Fibroblast of skin of right quadriceps (primary cell): ENCODE measurements at places on chromosomes 5 and 9.

- no peak for DNase-seq
Measured at GRCh38 chr5:116626945-116627679, 52.5 kb upstream of the SEMA6A start.

DNA sequence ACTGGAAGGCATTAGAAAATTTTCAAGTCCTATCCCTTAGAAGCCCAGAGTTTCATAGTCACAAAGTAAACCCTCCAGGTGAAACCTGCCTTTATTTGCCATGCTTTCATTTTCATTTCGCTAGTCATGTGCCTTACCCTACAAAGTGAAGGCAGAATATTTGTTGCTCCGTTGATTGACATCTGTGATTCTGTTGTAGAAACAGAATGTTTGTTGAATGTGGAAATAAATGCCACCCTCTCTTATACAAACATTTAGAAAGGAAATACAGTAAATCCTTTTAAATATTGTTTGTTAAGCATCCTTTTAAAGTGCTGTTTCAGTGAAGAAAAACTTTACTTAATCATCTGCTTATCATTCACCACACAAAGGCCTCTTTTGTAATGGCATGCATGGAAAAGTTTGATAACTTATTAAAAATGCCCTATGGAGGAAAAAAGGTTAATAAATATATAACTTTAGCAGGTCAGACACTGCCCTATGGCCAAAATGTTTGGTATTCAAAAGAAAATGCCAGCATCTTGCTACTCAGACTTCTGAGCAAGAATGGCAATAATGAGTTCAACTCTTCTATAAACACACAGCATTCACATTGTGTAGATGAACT lies 34.3 kb upstream of the CAST start:
- no peak for DNase-seq

DNA sequence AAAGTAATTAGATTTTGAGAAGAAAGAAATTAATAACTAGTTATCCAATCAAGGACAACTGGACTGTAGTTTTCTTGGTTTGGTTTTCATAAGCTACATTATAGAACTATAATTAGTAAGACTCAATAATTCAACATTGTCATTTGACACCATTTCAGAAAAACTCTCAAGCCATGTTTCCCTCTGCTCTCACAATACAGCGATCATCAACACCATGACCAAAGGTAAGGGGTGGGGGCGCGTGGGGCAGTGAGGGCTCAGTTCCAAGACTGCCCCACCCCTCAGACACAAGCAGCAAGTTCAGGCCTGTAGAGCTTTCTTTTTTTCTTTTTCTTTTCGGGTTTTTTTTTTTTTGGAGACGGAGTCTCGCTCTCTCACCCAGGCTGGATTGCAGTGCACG lies 6.4 kb downstream of the CMBL start:
- no peak for DNase-seq

GRCh38 chr5:119318256-119318894 lies 37.4 kb upstream of the TNFAIP8 start:
- DNase-seq, result no peak

DNA sequence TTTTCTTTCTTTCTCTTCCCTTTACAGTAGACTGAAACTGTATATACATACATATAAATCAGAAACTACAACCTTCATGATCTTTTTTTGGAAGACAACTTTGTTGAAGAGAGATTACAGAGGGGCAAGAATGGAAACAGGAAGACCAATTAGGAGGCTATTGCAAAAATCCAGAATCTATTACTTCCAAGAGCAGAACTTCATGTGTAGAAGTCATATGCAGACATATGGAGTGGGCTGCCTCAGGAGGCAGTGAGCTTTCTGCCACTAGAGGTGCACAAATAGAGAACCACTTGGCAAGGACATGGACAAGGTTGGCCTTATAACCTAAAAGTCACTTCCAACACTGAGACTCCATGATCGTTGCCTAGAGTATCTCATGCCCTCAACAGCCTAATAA lies 157.8 kb upstream of the NR4A3 start:
- no peak for DNase-seq

DNA sequence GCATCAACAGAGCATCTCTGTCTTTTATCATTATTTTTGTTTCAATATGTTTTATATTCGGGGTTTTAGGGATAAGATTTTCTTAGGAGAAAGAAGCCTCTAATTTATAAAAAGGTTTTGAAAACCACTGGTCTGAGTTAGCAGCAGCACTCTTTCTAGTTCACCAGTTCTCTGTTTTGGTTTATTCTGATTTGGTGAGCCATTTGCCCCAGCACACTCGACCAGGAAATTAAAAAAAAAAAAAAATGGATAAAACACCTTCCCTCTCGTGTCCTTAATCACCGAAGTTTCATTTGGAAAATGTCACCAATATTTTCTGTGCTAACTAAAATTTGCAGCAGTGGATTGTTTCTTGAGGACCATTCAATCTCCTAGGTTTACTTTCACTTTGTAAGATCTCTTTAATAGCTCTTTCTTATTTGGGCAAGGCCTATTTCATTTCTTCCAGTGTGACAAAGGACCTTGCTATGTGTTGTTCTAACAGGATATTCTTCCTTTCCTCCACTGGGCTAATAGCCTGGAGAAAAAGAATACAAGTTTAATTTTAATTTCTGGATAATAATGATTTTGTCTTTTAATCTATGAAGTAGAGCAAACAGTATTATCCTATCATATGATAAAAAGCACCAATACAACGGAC lies 57.8 kb upstream of the ANXA1 start:
- DNase-seq, result no peak

DNA sequence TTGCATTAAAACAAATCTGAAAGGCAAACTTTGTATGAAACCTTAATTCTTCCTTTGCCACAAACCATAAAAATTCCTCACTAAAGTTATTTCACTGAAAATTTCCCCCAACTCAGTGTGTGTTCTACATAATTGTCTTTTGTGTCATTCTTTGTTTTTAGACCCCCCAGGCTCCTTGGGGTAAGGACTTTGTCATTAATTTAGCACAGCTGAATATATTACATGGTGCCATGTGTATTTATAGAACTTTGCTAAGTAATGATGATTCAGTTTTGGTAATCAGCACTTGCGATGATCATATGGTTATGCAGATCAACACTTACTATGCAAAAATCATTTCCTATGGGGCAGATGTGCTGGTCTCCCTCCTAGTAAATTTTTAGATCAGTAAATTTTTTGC lies 712.1 kb upstream of the MEF2C start:
- DNase-seq, result peak; percentile 93

GRCh38 chr9:38208206-38208901 lies 139.3 kb upstream of the SHB start:
- DNase-seq, result no peak

DNA sequence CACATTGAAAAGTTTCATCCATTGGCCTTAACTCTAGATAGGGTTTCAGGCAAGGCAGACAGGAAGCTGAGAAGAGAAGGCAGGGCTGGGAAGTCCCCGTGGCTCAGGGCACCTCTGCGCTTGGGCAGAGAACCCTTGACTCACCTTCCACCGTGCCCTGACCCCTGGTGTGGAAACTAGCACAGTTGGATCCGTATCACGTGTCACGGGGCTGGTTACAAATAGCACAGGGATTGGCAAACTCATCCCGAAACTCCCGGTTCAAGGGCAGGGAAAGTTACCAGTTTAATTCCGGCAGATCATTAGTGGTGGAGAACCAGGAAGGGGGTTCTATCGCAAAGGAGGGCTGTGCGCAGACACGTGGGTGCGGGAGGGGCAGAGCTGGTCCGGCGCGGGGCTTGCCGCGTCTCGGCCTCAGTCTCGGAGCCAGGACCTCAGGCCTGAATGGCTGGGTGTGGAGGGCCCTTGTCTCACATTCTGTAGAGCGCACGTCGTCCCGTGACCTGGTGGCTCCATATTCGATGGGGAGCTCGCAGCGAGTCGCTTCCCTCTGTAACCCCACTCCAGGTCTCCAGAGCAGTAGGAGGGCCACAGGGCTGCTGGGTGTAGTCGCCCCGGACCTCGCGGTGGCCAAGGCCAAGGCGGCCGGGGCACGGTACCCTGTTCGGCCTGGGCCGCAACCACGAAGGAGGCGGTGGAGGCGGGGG lies 771 bp upstream of the TMEM171 start:
- DNase-seq, result no peak

GRCh38 chr5:154849264-154849785 lies 1.1 kb downstream of the FAXDC2 start:
- DNase-seq, result no peak

DNA sequence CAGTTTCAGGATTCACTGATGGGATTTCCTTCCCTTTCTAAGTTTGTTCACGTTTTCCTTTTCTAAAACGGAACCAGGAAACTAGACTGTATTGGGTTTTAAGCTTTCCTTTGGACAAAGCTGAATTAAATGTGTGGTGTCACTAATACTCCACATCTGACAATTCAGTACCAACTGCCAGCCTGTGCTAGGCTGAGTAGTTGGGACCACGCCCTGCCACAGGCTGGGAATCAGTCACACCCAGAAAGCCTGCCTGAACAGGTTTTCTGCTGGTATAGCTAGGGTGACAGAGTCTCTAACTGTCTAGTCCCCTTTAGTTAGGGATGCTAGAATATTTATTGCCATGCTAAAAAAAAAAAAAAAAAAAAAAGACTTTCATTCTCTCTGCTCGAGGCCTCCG lies 15.6 kb downstream of the SPACA9 start:
- DNase-seq, result no peak

DNA sequence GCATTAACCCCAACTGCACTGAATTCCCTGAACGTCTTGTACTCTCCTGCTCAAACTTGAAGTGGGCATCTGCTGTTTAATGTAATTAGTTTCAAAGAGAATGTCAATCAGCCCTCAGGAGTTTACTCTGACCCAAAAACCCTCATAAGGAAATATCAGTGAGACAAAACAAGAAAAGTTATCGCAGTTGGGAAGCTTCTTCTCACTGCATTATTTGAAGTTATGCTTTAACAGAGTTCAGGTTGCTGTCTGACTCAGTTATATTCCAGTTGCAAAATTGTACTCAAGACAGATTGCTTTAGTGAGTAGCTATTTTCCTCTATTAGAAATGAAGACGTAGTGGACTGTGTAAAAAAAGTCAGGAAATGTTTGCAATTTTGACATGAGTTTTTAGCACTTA lies 52.1 kb downstream of the PPIC start:
- DNase-seq, result no peak

GRCh38 chr5:74161170-74161569 lies 479.4 kb downstream of the ENC1 start:
- peak; percentile 58 for DNase-seq

DNA sequence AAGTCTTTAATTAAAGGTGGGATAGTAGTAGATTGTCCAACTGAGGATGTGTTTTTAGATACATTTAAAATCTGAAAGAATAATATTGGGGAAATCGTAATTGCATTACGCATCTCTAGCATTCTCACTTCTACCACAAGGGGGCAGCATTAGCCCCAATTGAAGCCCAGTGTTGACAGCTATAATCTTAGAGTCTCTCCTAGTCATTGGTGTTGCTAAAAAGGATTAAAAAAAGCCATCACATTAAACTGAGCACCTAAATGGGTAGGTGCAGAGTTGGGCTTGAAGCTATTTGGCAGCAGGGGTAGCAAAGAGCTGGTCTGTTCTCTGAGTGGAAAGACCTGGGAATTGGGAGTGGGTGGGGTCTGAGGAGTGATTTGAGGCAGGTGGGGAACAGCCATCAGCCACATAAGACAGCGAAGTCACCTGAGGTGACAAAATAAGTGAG lies 177.2 kb downstream of the OSTF1 start:
- peak; percentile 29 for DNase-seq

DNA sequence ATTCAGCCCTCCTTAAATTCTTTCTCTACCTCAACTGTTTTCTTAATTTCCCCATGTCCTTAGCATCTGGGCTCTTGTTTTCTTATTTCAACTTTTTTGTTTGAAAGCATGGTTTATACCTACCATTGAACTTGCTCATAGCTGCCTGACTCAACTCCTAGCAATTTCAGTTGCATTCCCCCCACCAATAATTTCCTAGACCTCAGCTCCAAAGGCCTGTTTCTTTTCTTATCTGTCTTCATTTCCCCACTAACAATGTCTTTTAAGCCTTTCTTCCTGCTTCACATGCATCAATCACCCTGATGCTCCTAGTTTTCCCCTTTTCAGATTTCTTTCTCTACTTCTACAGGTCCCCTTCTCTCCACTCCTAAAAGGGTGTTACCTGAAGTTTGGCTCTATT lies 129.7 kb upstream of the PDE4D start:
- peak; percentile 58 for DNase-seq

- DNase-seq, result peak; percentile 85
Measured at GRCh38 chr5:155082401-155082800, 68.8 kb downstream of the KIF4B start.

- no peak for DNase-seq
Measured at GRCh38 chr5:50501491-50502228, 60.6 kb upstream of the EMB start.

DNA sequence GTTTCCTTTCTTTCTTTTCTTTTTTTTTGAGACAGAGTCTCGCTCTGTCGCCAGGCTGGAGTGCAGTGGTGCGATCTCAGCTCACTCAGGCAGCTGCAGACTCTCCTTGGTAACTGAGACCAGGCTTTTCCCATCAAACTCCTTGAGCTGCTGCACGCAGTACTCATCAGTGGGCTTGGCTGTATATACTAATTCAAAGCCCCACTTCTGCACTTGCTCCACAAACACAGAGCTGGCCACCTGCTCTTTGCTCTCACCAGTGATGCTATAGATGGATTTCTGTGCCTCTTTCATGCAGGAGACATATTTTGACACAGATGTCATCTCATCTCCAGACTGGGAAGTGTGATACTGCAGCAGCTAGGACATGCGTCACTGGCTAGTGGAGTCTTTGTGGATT lies 252.7 kb downstream of the AP3B1 start:
- DNase-seq, result no peak

GRCh38 chr5:91541696-91542095 lies 158.6 kb upstream of the ARRDC3 start:
- peak; percentile 24 for DNase-seq

GRCh38 chr5:163885117-163885516 lies 379.7 kb downstream of the MAT2B start:
- DNase-seq, result no peak

- DNase-seq, result peak; percentile 87
Measured at GRCh38 chr5:167720676-167721260, 570.7 kb upstream of the WWC1 start.

DNA sequence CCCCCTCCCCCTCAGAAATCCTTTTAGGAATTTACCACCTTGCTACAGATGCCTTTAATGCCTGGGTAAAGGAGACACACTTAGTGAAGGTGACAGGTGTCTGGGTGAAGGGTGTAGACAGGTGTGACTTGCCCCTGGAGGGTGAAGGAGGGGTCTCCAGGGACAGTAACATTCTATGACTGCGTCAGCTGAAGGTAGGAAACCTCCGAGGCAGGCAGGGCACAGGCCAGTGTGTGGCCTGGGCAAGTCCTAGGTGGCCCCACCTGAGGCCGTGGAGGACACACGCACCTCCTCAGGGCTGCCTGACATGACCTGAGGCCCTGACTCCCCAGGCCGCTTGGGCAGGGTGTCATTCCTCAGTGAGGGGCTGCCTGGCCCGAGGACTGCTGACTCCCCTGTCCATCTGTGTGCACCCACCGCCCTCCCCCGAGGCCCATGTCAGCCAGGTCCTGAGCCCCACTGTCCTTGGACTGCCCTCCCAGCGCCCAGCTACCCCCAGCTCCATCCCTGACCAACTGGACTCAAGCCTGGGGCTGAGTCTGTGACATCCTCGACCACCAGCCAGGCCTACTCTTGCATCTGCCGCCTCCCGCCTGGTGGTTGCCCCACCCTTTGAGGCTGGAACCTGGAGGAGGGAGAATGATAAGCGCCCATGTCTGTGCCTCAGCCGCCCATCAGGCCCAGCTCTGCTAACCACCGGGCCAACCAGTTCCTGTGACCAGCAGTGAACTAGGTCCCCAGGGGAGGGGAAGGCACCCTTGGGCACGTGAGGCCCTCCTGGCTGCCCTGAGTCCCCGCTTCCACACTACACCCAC lies 18.4 kb downstream of the CARD19 start:
- no peak for DNase-seq
